ENCODE measurements at places on chromosomes 7 and 10.

GRCh38 chr7:155477476-155477875, 19.5 kb downstream of the EN2 start:
- peak; percentile 38 for DNase-seq

- DNase-seq, result no peak
These were observed 445.1 kb downstream of the PLXNA4 start for GRCh38 chr7:132131196-132131595.

DNA sequence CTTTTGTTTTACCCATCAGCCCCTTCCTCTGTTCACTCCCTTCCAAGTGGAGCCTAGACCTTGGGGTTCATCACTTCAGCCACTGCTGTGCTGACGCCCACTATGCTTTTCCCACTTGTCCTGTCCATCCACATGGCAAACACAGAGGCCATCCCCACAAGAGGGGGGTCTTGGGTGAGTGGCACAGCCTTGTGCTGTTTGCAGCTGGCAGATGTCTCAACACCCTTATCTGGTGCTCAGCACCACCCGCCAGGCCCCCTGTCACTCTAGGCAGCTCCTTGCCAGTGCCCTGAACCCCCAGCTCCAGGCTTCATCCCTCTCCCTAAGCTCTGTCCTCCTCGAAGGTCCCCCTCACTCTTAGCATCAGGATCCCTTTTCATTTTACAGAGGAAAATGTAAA, 13.1 kb downstream of the BLVRA start:
- no peak for DNase-seq

- DNase-seq, result no peak
These were observed 140.9 kb downstream of the MBL2 start for GRCh38 chr10:52631648-52632047.

DNA sequence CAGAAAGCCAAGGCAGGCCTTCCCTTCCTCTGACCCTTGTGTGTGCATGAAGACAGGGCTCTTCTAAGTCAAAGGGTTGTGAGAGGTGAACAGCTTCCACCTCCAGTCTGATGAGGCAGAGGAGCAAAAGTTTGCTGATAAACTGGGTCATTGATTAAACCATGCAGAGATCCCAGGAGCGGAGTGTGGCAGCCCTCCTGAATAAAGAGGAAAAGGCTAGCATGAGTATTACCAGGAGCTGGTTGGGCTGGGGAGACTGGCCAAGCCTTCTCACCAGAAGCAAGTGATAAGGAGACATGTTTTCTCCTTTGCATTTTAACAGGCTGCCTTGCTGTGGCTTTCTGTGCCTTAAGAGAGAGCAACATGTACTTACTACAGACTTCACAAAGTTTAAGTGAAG, 10.2 kb downstream of the LMOD2 start:
- DNase-seq, result no peak

DNA sequence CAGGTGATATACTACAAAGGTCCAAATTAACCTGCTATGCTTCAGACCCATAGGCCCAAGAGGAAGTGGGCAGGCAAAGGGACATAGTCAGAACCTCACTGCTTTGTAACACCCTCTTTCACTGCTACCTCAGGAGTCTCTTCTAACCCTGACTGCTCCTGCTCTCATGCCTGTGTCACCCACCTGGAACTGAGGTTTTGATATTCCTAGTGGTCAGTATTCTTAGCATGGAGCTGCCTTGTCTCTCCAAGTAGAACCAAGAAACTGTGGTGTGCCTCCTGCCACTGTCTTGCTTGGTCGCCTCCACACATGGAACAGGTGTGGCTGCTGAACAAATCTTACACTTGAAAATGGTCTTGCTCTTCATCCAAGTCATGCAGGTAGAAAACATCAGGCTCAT, 677.5 kb downstream of the XPNPEP1 start:
- DNase-seq, result no peak

DNA sequence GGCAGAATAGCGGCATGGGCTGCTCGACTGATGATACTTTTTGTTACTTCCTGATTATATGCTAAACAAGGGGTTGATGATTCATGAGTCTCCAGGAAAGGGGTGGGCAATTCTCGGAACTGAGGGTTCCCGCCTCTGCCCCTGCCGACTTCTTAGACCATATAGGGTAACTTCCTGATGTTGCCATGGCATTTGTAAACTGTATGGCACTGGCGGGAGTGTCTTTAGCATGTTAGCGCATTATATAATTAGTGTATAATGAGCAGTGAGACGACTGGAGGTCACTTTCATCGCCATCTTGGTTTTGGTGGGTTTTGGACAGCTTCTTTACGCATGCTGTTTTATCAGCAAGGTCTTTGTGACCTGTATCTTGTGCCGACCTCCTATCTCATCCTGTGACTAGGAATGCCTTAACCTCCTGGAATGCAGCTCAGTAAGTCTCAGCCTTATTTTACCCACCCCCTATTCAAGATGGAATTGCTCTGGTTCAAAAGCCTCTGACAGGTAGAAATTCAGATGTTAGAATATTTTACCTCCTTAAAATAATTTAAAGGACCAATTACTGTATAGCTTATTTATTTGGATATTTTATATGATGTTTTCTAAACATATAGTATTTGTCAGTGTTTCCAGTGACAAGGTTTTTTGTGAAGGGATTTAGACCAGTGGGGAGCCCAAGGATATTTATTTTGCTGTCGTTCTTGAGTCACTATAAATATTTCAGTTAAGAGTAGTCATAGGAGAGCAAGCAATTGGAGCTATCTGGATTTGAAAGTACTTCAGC, 90.1 kb upstream of the PIK3CG start:
- DNase-seq, result no peak

DNA sequence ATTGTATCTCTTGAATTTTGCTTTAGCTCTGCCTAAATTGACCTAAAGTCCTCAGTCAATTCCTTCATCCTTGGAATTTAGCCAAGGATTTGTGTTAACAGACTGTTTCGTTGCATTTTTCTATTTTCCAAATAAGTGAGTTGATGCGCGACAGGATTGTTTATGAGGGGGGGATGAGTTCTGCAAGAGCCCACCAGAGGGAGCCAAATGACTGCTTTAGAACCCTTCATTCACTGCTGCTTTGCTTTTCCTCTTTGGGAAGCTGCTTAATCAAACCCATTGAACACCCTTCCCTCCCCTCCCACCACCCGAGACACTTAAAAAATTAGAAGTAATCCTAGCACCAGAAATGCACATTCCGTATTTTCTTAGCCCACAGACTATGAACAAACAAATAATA, 33.7 kb upstream of the PTF1A start:
- DNase-seq, result peak; percentile 80

DNA sequence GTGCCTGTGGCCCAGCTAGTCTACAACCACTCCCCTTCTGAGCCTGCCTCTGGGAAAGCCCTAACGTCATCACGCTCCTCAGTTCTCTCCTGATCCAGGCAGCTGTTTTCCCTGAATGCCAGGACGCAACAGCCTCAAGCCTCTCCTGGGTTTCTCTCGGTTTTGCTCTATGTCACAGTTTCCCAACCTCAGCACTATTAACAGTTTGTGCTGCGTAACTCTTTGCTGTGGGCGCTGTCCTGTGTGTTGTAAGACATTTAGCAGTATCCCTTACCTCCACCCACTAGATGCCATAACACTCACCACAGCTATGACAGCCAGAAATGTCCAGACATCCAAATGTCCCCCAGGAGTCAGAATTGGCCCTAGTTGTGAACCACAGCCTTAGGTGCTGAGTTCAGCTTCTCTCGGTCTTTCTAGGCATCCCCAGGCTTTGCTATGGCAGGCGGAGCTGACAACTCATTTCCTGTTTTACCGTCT, 226.3 kb upstream of the NPVF start:
- DNase-seq, result no peak

GRCh38 chr10:124075231-124075955, 18.0 kb downstream of the CHST15 start:
- no peak for DNase-seq

GRCh38 chr10:61733358-61733940, 70.7 kb downstream of the CABCOCO1 start:
- DNase-seq, result peak; percentile 9
